ENCODE measurements at places on chromosomes 12 and 14.

DNA sequence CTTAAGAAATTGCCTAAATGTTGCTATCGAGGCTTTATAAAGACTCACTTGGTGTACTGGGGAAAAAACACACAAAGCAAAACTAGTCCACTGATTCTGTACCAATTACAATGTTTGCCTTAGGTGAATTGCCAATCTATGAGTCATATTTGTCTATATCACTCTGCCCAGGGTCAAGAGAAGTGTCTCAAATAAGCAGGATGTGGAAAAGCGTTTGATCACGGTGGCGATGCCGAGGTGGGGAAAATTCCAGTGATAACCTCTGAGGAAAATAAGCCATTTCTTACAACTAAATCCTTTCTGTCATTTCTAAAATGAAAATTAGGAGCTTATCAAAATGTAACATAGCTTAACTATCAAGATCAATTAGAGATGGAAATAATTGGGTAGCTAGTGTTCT lies 148.6 kb upstream of the DIO3 start:
- DNase-seq, result no peak

DNA sequence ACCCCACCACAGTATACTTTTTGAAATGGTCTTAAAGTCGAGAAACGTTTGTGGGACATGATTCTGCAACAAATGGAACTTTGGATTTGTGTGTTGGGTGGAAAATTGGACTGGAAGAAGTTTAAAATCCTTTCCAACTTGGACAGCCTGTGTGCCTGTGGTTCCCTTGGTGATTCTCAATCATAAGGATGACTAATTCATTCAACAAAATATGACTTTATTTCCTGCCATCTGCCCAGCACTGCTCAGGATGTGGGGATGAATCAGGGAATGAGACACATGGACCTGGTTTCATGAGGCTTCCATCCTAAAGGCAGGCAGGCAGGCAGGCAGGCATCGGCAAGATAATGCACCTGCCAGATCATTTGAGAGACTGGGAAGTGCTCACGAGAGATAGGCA lies 57.3 kb upstream of the TMEM132D start:
- DNase-seq, result no peak

DNA sequence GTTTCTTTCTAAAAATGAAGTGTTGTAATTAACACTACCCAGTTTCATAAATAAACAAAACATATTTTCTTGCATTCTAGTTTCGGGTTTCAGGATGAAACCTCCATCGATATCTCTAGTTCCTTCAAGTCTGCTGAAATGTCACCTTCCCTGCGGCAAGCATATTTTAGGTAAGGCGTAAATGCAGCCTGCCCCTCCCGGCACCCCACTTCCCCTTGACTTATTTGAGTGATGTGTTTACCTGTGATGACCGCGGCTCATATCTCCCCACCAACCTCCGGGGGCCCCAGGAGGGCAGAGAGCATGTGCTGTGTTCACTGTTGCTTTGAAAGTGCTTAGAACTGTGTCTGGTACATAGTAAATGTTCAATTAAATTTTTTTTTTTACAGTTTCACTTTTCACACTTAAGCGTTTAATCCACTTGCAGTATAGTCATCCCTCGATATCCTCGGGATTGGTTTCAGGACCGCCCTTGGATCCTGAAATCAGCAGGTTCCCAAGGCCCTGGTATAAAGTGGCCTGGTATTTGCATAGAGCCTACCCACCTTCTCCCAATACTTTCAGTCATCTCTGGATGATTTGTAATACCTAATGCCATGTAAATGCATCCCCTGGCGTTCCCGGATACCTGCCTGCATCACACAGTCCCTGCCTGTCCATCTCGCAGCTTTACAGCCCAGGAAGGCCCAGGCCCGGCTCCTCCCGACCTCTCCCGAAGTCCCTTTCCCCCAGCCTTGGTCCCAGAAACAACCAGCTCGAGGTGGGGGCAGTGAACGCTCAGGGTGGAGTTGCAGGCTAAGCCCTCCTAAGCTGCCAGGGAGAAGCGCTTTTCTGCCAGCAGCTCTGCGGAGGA lies 40.2 kb upstream of the FBRSL1 start:
- DNase-seq, result no peak

GRCh38 chr14:62251237-62251636 lies 489.0 kb downstream of the SNAPC1 start:
- DNase-seq, result no peak

- no peak for DNase-seq
These were observed 75.3 kb downstream of the TMCC3 start for GRCh38 chr12:94575024-94575423.

GRCh38 chr12:70070494-70071007 lies 172.7 kb upstream of the CNOT2 start:
- no peak for DNase-seq
